ENCODE measurements at places on chromosomes 7 and 10. TPM values are rescaled to one million over a fixed set of nuclear protein-coding genes. Genes with fewer than 3 reads are reported as not detected.

The CREB5 gene
- 12.5 TPM for total RNA-seq

The TMEM196 gene
- total RNA-seq = not detected

The TBXAS1 gene
- 0.19 TPM for total RNA-seq

The C10orf62 gene
- 0.06 TPM for total RNA-seq

The WEE2 gene
- not detected for total RNA-seq

The TYW1B gene
- 0.97 TPM for total RNA-seq

The CACUL1 gene
- 38.1 TPM for total RNA-seq

The SH2D4B gene
- 0.16 TPM for total RNA-seq

The PMS2 gene
- 18.9 TPM for total RNA-seq

The ELFN1 gene
- total RNA-seq = 0.57 TPM

The ACTL6B gene
- not detected for total RNA-seq
